Right ventricle myocardium superior (tissue), 1 donor: ENCODE measurements at places on chromosomes 6 and 20. TPM values are rescaled to one million over a fixed set of nuclear protein-coding genes. Genes with fewer than 3 reads are reported as not detected.

The PNLDC1 gene
- total RNA-seq, result not detected

The INSM1 gene
- not detected for total RNA-seq

The CLDN20 gene
- not detected for total RNA-seq

The ATP6V1G2 gene
- 2.3 TPM for total RNA-seq

The SYNDIG1 gene
- total RNA-seq, result 11.5 TPM

The ELOVL4 gene
- total RNA-seq, result 0.13 TPM

The RPS21 gene
- total RNA-seq, result 732 TPM

The CFAP61 gene
- total RNA-seq, result 36.9 TPM

The SYNGAP1 gene
- total RNA-seq, result 4.8 TPM

The CLVS2 gene
- total RNA-seq, result 0.11 TPM

The UNC93A gene
- total RNA-seq, result not detected

The SEL1L2 gene
- 0.43 TPM for total RNA-seq

The CST1 gene
- total RNA-seq, result not detected

The IL17A gene
- total RNA-seq, result not detected

The POU5F1 gene
- 0.94 TPM for total RNA-seq

The OPN5 gene
- total RNA-seq, result not detected

The CYP39A1 gene
- total RNA-seq, result 4.7 TPM

The ATP9A gene
- total RNA-seq, result 18.0 TPM

The PHACTR2 gene
- 70.0 TPM for total RNA-seq

The CGAS gene
- 0.81 TPM for total RNA-seq

The DSP gene
- total RNA-seq, result 350 TPM

The LYRM4 gene
- 26.2 TPM for total RNA-seq

The PCED1A gene
- 7.3 TPM for total RNA-seq

The TRIM31 gene
- not detected for total RNA-seq

The AGPAT4 gene
- 2.1 TPM for total RNA-seq

The RBPJL gene
- total RNA-seq, result not detected

The RAD21L1 gene
- total RNA-seq, result not detected

The CCDC170 gene
- 0.65 TPM for total RNA-seq

The PRL gene
- total RNA-seq, result not detected

The EDN1 gene
- 2.2 TPM for total RNA-seq

The SLC22A3 gene
- total RNA-seq, result 1.2 TPM

The CDH4 gene
- 0.05 TPM for total RNA-seq

The OPRL1 gene
- total RNA-seq, result 0.75 TPM

The SLC17A3 gene
- total RNA-seq, result not detected

The PDE7B gene
- total RNA-seq, result 18.6 TPM

The CNBD2 gene
- total RNA-seq, result 3.8 TPM

The ZKSCAN8 gene
- 12.0 TPM for total RNA-seq

The BMP2 gene
- 2.5 TPM for total RNA-seq

The SNHG17 gene
- total RNA-seq, result 4.8 TPM

The EMILIN3 gene
- 5.6 TPM for total RNA-seq
